Fibroblast of skin of left biceps (primary cell): ENCODE measurements at places on chromosomes 7 and 10.

DNA sequence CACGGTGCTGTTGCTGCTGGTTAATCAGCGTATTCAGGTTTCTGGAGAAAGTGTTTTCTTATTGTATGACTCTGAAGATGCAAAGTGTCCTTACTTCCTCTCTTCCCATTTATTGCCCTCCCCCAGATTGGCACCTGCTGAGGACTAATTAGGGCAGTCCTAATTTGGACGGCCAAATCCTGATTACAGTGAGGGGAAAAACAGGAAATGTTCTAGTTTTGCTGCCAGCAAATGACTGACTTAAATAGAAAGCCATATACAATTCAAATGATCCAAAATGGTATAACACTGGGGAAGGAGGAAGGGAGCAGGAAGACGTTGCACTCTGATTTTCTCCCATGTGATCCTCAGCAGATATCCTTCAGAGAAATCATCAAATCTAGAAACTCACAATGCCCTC, 222.4 kb upstream of the LRGUK start:
- DNase-seq: no peak

DNA sequence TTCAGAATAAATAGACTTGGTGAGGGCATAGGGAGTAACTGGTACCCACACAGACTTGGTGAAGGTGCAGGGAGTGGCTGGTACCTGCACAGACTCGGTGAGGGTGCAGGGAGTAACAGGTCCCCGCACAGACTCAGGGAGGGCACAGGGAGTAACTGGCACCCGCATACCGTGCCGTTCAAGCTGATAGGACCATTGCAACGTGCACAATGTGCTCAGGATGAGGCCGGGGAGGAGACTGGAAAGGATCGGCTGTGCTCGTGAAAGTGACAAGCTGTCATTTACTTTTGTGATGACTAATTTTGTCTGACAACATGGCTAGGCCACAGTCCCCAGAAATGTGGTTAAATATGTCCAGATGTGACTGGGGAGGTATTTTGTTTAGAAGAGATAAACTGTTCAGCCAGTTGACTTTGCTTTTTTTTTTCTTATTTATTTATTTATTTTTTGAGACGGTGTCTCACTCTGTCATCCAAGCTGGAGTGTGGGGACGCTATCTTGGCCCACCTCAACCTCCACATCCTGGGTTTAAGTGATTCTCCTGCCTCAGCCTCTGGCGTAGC, 76.2 kb upstream of the NMT2 start:
- DNase-seq: no peak

GRCh38 chr7:70306173-70306572, 707.9 kb downstream of the AUTS2 start:
- no peak for DNase-seq

GRCh38 chr10:32095116-32095733, 39.0 kb upstream of the KIF5B start:
- no peak for DNase-seq

DNA sequence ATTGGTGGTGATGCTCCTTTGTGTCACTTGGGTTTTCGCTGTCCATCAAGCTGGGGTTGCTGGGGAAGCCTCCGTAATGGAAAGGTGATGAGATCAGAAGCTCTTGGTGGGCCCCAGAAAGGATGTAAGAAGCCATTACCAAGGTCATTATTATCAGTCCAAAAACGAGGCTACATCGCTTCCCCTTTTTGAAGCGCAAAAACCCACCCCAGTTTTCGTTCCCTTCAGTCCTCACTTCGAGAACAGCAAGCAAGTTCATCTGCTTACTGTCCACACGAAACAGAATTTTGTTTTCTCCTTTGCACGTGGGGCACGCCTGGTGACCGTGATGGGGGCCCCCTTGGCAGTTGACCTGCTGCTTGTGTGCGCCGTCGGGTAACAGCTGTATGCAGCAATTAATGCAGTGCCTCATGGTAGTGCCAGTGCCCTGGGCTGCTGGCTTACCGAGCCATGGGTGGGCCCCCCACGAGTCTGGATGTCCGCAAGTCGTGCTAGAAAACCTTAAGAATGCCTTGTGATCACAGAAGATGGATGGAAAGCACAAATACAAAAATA, 47.5 kb downstream of the CHST15 start:
- no peak for DNase-seq

GRCh38 chr7:27948861-27949260, 208.9 kb downstream of the TAX1BP1 start:
- DNase-seq: no peak

DNA sequence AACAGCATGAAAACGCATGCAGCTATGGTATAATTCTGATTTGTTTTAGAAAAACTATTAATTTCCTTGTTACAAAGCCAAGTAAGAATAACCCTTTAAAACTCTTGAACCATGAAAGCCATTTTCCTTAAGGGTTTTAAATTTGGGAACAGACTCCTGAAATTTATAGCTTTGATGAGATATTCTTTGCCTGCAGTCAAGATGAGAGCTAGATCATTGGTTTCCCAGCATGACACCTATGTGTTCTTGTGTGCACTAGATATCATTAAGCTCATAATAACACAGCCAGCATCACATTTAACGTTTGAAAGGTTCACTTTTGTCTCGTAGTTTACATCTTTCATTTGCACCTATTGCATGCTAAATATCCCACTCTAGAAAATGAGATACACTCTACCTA, 202.2 kb downstream of the PHF14 start:
- no peak for DNase-seq

DNA sequence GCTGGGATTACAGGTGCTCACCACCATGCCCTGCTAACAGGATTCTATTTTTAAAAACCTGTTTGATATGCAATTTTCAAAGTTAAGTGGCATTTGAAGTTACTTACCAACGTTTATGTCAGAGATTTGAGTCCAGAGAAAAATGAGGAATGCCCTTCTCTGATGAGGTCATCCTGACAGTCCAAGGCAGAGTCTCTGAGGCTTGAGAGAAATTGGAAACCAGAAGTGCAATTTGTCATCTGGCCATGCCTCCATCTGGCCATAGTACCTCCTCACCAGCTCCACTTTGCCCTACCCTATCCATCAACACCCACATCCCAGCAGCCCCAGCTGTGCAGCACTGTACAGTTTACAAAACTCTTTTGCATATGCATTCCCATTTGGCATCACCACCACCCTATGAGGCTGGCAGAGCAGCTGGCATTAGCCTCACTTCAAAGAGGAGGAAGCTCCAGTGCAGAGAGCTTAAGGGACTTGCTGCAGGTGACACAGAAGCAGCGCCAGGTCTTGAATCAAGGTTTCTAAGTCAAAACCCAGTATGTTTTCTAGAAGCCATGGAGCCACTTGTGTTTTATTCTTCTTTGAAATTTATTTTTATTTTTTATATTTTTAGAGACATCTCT, 54.5 kb upstream of the PDZD8 start:
- no peak for DNase-seq

GRCh38 chr10:19579761-19580545, 236.3 kb upstream of the PLXDC2 start:
- DNase-seq: peak; percentile 73

DNA sequence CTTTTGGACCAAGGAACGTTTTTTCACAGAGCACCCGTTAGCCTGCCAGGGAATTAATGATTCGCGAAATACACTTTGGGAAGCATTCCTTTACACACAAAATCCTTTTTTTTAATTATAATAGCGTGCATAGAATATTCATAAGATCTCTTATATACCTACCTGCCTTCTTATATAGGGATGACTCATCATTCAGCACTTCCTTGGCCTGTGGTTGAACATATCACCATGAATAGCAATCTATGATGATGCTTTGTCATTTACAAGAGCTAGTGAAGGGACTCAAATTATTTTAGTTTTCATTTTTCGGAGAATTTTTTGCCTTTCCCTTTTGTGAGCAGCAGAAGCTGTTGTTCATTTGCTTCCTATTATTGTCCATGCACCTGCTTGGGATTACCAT, 97.0 kb downstream of the CDH23 start:
- no peak for DNase-seq

- no peak for DNase-seq
These were observed 54.5 kb downstream of the PIP4K2A start for GRCh38 chr10:22659866-22660265.

GRCh38 chr10:7310076-7310475, 100.8 kb downstream of the SFMBT2 start:
- DNase-seq: no peak

GRCh38 chr7:13279854-13280435, 592.5 kb downstream of the ARL4A start:
- DNase-seq: no peak

DNA sequence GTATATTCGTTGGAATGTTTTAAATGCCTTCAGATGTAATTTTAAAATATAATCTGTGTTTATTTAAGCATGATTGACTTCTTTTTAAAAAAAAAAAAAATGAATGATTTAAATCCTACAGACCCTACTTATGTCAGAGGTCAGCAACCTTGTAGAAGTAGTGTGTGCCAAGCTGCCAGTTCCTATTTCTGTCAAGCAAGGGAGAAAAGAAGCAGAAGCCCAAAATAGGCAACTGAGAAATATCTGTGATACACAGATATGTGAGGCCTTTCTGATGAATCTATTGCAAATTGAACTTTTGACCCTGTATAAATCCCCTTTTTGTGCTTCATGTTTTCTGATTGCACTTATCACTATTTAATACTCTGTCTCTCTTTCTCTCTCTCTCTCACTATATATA, 199.5 kb downstream of the LRRN3 start:
- no peak for DNase-seq

- DNase-seq: no peak
These were observed 799.7 kb upstream of the IGFBP3 start for GRCh38 chr7:46720761-46721160.

GRCh38 chr10:78038105-78038504, 4.4 kb downstream of the RPS24 start:
- no peak for DNase-seq

- DNase-seq: no peak
These were observed 54.9 kb upstream of the ZNF800 start for GRCh38 chr7:127447326-127447945.

GRCh38 chr10:69835875-69836730, 34.4 kb downstream of the COL13A1 start:
- DNase-seq: no peak

DNA sequence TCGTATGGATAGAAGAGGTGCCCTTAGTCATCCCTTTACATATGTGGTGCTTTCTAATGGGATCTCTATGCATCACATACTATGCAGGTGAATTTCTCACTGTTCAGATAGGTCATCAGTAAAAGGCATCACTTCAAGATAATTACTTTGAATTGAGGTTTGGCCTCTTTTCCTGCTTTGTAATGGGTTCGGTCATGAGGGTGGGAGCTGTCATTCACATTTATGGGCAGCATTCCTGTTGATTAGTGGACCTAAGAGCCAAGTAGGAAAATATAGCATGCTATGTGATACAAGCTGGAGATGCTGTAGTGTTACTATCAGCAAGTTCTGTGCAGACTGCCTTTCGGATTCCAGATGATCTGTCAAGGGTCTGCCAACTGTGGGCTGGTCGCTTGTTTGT, 156.3 kb downstream of the LCOR start:
- DNase-seq: no peak

- no peak for DNase-seq
These were observed 51.4 kb upstream of the OIT3 start for GRCh38 chr10:72842164-72842563.

GRCh38 chr10:55870186-55870585, 490.9 kb downstream of the ZWINT start:
- no peak for DNase-seq

- DNase-seq: no peak
These were observed 3.0 kb upstream of the CCDC136 start for GRCh38 chr7:128788446-128789412.

DNA sequence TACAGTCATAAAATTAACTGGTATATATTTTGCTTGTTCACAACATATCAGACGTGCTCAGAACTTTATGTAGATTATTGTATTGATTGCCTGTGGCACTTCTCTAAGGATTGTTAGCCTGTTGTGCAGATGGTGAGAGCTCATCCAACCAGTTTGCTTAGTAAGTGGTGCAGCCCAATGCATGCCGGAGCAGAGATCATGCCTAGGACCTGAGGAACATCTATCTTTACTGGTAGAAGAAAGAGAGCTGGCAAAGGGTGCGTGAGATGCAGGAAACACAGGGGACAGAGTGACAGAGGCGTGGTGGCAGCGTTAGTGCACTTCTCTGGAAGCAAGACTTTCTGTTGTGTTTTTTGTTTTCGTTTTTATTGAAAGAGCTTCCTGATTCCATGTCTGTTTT, 35.9 kb downstream of the CCM2 start:
- DNase-seq: no peak

GRCh38 chr7:32073533-32073932, 3.3 kb upstream of the PDE1C start:
- DNase-seq: no peak

GRCh38 chr10:64394744-64395143, 873.5 kb downstream of the REEP3 start:
- DNase-seq: peak; percentile 20

DNA sequence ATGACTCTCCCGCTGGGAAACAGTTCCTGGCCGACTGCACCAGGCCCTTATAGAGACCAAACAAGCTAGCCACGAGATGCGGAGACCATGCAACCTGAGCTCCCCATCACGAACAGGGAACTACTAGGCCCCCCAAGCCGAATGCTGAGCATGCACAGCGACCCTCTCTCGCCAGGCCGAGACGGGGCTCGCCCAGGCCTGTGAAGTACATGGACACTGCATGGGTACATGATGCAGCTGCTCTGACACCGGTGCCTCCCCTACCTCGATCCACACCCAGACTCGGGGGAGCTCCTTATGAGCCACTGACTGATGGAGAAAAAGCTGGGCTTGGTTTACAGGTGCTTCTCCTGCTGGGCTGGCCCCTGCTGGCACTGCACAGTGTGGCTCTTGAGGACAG, 72.2 kb upstream of the RHEB start:
- DNase-seq: no peak

DNA sequence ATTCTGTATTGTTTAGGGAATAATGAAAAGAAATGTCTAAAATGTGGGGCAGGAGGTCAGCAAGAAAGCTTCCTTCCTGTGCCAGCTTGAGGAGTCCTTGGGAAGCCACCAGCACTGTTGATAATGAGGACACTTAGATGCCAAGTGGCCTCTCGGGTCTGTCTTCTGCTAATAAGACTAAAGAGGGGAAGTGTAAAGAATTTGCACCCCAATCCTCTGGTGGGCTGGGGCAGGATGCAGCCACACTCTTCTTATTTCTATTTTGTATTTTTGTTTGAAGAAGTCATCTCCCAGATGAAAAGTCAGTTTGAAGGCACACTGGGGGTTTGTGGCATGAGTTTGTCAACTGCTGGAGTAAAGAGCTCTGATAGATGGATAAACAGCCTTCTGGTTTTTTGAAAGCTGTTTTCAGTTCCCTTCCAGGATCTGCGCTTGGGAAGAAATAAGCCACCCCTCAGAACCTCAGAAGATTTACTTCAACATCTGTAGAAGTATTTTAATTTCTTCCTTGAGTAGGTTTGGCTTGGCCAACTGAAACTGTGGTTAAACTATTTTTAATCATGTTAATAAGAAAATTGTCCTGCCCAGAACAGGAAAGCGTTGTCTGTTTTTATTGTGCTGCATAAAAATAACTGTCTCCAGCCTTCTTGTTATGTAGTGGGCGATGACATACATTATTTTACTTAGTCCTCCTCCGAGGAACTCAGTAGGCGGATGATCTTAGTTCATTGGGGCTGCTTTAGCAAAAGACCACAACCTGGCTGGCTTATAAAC, 128.8 kb upstream of the GPR26 start:
- no peak for DNase-seq

- no peak for DNase-seq
These were observed 147.1 kb downstream of the SLC25A13 start for GRCh38 chr7:96174812-96175211.
